ENCODE measurements at places on chromosomes 12 and 14. TPM values are rescaled to one million over a fixed set of nuclear protein-coding genes. Genes with fewer than 3 reads are reported as not detected.

SPX gene
- total RNA-seq, result not detected

PLCZ1 gene
- total RNA-seq, result not detected

GRCh38 chr12:62860501-62861411 lies 74.2 kb downstream of the PPM1H start:
- no peak for DNase-seq

- no peak for DNase-seq
These were observed 62.2 kb upstream of the PELI2 start for GRCh38 chr14:56056031-56056430.

DNA sequence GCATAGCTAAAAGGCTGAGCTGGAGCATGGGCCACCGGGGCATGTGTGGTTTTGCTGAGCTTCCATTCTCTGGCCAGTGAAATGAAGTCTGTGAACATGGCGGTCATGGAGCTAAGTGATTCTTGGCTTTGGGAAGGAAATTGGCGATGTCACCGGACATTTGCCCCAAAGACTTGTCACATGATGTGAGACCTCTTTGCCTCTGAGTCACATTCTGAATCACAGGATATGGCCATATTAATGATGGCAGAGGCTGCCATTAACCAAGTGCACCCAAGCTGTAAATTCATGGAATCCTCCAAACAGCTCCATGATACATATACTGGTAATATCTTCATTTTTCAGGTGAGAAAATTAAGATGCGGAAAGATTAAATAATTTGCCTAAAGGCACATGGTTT lies 27.4 kb upstream of the BATF start:
- DNase-seq, result no peak

GRCh38 chr12:120324841-120325417 lies 2.6 kb downstream of the PLA2G1B start:
- no peak for DNase-seq

DNA sequence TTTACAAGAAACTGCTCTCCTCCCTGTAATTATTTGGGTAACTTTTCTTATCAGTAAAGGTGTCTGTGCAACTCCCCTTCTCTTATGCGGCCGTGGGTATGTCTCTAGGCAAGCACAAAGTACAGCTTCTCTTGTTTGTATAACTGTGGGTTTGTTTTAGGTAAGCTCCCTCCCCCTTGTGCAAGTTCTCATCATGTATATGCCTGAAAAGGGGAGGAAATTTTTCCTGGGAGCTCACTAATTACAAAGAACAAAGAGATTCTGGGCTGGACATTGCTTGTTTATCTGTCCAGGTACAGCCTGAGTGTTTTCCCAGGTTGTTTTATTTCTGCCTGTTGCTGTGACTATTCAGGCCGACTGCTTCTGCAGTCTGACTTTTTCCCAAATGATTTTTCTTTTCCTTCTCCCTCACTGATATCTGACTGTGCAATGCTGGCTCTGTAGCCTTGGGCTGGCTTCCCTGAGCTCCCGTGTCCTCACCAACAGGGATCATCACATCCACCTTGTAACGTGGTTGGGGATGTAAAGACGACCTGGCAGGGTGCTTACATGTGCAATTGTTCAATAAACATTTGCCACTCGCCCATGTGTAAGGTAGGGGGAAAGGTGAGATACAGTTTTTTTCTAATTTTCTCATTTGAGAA lies 916.5 kb downstream of the AACS start:
- no peak for DNase-seq

Data from aorta (tissue), 5 donors.